ENCODE measurements at places on chromosomes 7 and 10.
A peak's percentile ranks its signal among the peaks of the same experiment; 100 is the strongest.

- DNase-seq: no peak
Observed at GRCh38 chr10:20173046-20173445, 356.8 kb downstream of the PLXDC2 start.

DNA sequence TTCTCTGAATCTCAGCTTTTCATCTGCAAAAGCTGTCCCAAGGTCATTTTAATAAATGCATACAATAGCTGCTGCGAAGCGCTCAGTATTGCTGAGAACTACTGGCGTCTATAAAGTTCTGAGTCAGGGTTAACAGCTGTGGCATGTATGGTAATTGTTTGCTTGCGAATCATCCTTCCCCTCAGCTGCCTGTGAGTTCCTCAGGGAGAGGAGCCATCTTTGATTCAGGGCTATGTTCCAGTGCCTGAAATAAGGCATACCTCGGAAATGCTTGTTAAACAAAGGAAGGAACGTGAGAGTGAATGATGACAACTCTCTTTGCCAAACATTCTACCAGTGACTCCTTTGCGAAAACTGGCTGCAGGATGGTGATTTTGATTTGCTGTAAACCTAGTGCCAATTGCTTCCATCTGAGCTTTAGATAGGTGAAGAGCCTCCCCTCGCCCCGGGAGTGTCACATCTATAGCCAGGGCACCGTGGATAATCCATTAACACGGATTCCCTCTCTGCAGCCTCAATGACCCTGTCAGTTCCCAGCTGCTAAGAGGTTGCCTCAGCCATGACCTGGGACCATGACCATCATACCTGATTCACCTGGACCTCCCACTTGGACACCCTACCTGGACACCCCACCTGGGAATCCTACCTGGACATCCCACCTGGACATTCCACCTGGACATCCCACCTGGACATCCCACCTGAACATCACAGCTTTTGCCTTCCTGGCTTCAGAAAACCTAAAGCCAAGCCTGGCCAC is 39.6 kb downstream of the GPRIN2 start:
- no peak for DNase-seq

- DNase-seq: no peak
Observed at GRCh38 chr10:72796042-72796441, 97.5 kb upstream of the OIT3 start.

DNA sequence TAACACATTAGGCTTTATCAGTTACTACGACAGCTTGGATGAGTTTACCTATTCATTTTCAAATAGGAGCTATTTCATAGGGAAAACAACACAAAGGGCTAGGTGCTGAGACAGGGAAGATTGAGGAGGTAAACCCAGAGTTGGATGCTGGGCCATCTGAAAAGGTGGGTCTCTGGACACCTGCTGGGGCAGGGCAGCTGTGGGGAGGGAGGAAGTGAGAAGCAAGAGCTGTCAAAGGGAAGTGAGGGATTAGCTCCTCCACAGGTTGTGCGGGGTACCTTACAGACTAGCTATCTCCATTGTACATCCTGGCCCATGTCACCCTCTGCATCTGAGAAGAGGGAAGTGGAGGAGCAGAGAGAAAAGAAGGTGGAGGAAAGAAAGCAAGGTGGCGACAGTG is 48.9 kb downstream of the BLNK start:
- no peak for DNase-seq

DNA sequence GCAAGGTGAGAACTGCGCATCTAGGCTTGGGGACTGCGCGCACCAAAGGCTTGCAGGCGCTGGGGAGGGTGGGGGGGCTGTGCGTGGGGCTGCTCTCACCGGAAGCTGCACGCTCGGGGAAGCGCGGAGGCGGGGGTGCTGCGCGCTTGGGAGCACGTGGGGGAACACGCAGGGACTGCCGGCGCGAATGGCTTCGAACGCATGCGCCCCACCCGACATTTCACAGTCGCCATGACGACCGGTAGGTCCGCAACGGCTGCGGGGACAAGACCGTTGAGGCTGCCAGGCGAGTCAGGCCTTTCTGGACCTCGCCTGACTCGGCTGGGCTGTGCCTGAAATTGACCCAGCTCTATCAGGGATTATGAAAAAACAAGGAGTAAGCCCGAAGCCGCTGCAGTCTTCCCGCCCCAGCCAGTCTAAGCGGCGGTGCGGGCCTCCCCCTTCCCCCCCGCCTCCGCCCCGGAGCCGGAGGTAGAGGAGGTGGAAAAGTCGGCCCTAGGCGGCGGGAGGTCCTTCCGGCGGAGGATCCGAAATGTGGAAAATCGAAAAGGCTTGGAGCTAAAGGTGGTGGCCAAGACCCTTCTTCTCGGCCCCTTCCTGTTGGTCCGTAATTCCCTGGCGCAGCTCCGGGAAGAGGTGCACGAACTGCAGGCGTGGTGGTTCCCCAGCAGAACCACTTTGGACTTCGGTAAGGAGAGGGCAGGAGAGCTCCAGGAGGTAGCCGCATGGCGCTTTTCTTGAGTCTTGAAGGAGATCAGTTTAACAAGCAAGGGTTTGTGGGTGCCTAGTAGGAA is 34.9 kb upstream of the STEAP1 start:
- no peak for DNase-seq

GRCh38 chr7:105940109-105940508 is 23.0 kb upstream of the CDHR3 start:
- DNase-seq: no peak

GRCh38 chr10:42754155-42755027 is 28.2 kb upstream of the BMS1 start:
- no peak for DNase-seq

- DNase-seq: no peak
Observed at GRCh38 chr7:112538726-112539255, 58.0 kb downstream of the LSMEM1 start.

- DNase-seq: no peak
Observed at GRCh38 chr7:129381710-129382484, 52.3 kb upstream of the STRIP2 start.

GRCh38 chr10:14659626-14660196 is 115.0 kb downstream of the FAM107B start:
- peak; percentile 40 for DNase-seq

DNA sequence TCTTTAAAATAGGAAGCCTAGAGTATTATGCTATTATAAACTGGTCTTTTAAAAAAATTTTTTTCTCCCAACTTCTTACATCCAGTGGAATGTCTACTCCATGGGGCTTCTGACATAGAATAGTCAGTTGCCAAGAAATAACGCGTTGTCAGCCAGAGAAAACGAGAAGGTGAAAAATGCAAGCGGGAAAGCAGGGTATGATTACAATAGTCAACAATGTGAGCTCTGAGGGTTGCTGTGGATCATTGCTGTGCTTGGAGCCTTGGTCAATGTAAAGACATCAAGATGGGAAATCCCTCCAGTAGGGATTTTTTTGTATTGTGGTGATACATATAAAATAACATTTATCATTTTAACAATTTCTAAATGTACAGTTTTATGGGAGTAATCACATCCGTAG is 27.6 kb upstream of the PLPP4 start:
- no peak for DNase-seq

DNA sequence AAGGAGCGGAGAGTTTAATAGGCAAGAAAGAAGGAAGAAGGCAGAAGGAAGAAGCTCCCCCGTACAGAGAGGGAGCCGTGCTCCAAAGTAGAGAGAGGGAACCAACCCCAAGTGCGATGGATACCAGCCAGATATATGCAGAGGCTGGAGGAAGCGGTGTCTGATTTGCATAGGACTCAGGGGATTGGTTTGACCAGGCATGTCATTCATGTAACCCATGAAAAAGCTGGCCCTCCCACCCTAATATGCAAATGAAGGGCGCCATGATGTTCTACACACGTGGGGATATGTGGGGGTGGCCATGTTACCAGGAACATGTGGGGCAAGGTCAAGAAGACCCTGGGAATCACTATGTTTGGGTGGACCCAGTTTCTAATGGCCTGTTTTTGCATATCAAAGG is 40.6 kb upstream of the FAM3C start:
- DNase-seq: no peak

GRCh38 chr7:46035166-46035565 is 114.1 kb upstream of the IGFBP3 start:
- DNase-seq: no peak

DNA sequence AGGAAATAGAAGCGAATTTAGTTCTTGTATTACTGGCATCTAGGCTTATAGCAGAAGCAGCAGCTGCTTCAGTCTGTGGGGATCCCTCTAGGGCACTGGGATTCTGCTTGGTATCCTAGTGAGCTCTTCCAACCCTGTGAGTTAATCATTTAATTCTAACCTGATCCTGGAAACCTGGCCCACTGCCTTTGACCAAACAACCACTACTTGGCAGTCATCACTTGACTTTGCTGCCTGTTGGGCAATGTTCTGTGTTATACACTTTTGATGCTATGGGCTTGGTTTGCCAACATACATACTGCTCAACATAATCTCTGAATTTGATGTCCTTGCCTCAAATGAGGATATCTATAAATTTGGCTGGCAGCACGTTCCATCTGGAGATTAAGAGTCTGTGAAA is 813.4 kb downstream of the ANKRD7 start:
- DNase-seq: no peak

GRCh38 chr7:20407585-20408466 is 77.1 kb downstream of the ITGB8 start:
- DNase-seq: no peak

DNA sequence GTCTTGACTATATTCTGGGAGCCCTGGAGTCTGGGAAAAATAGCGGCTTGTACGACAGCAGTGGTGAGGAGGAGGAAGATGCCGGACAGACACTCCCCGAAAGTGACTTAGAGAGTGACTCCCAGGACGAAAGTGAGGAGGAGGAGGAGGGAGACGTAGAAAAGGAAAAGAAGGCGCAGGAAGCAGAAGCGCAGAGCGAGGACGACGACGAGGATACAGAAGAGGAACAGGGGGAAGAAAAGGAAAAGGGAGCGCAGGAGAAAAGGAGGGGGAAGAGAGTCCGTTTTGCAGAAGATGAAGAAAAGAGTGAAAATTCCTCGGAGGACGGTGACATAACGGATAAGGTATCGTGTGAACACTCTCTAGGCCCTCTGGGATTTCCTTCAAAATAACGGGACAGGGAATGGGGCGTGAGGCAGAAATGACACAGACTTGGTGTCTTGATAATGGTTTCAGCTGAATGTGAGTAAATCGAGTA is 908 bp downstream of the NOM1 start:
- no peak for DNase-seq

- no peak for DNase-seq
Observed at GRCh38 chr7:87287738-87288341, 57.6 kb upstream of the CROT start.

DNA sequence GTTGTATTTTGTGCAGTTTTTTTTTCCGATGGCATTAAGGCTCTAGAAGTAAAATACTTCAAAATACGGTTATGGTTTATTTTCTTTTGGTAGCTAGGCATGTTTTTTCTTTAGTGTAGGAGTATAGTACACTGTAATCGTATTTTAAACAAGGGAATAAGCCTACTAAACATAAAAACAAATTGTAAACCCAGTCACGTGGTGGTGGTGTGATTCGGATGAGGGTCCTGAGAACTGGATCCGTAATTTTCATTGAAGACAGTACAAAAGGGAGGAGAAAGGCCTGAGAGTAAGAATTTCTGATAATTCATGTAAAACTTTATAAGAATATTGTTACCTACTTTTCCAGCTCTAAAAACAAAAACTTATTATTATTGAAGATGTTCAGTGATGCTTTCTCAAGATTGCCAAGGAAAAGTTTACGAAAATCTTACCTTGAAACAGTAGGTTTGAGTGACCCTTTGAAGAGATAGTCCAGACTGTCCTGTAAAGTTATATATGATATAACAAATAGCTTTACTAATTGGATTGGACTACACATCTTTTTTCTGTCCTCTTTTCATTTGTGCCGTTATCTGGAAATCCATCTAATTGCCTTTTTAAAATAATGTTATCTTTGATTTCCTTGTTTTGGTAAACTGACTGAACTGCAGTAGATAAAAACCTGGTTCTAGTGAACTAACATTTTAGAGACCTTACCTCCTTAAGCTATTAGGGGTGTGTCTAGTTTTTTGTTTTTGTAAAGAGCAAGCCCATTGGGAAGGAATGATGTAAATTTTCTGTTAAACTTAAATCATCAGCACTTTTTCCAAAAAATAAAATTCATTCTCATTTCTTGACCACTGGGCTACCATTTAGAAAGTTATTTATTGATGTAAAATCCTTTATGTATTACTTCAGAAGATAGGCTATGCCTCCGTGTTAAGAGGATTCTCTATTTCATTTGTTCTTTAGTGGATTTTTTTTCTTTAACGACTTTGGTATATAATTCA is 1.0 kb upstream of the PBLD start:
- DNase-seq: no peak

GRCh38 chr10:909831-910230 is 21.7 kb downstream of the LARP4B start:
- no peak for DNase-seq

- DNase-seq: no peak
Observed at GRCh38 chr7:11956991-11957390, 125.0 kb upstream of the THSD7A start.

GRCh38 chr10:79057481-79058275 is 11.1 kb upstream of the ZMIZ1 start:
- no peak for DNase-seq

Measured in GM12892 (cell line).